Foreskin fibroblast (primary cell): ENCODE measurements at places on chromosomes 6 and 20.

- DNase-seq = no peak
Observed at GRCh38 chr6:54286141-54286540, 22.1 kb upstream of the TINAG start.

GRCh38 chr20:32024683-32025295 lies 14.6 kb downstream of the CCM2L start:
- DNase-seq = no peak

GRCh38 chr20:44247586-44248409 lies 690 bp downstream of the GDAP1L1 start:
- DNase-seq = peak; percentile 6

- DNase-seq = no peak
Observed at GRCh38 chr20:35635652-35636051, 20.0 kb downstream of the SPAG4 start.

GRCh38 chr6:41594326-41594725 lies 43.9 kb upstream of the MDFI start:
- DNase-seq = peak; percentile 94

DNA sequence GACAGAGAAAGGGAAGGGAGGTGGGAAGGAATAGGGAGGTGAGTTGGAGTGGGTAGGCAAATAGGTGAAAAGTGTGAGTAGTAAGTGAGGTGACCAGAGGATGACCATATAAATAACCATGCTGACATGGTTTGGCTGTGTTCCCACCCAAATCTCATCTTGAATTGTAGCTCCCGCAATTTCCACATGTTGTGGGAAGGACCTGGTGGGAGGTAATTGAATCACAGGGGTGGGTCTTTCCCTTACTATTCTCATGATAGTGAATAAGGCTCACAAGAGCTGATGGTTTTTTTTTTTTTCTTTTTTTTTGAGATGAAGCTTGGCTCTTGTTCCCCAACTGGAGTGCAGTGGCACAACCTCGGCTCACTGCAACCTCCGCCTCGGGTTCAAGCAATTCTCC lies 21.5 kb upstream of the SMIM13 start:
- DNase-seq = no peak

DNA sequence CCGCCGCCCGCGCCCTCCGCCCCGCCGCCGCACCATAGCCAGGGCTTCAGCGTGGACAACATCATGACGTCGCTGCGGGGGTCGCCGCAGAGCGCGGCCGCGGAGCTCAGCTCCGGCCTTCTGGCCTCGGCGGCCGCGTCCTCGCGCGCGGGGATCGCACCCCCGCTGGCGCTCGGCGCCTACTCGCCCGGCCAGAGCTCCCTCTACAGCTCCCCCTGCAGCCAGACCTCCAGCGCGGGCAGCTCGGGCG lies 1.5 kb downstream of the FOXC1 start:
- DNase-seq = no peak

- DNase-seq = no peak
Observed at GRCh38 chr20:38143238-38143645, 21.8 kb downstream of the TGM2 start.
